ENCODE measurements at places on chromosomes 3 and 15.
A peak's percentile ranks its signal among the peaks of the same experiment; 100 is the strongest.

DNA sequence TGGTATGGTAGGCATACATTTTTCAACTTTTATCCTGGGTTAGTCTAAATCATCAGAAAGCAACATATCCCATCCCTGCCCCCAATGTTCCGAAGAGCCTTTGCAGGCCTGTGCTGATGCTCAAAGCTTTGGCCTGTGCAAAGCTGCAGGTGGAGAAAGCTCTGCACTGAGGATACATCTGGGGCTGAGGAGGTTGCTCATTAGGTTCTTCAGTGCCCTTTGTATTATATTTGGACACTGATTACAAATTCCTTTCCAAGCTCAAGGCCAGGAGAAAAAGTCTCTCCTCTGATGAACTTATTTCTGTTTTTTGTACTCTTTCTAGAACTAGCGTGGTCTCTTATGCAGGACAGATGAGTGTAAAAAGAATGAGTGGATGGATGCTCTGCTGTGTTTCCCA, 325.5 kb upstream of the LRRFIP2 start:
- DNase-seq: no peak

- DNase-seq: no peak
Observed at GRCh38 chr3:168216851-168217250, 121.1 kb upstream of the GOLIM4 start.

DNA sequence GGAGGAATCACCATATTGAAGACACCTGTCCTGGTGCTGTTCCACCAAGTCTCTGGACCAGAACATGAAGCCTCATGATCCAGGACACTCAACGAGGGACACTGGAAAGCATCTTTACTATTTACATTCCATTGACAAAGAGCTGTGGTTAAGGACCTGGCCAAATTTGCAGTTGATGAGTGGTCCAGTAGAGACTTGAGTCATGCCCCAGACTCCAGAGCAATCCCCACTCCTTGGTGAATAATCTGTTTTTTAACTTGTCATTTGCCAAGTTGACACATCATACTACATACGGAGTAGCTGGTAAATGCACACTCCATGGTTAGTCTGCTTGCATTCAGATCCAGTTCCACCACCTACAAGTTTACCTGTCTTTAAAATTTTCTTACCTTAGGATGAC, 1.2 kb upstream of the COL6A6 start:
- DNase-seq: no peak

- no peak for DNase-seq
Observed at GRCh38 chr3:105844704-105845103, 24.1 kb downstream of the CBLB start.

DNA sequence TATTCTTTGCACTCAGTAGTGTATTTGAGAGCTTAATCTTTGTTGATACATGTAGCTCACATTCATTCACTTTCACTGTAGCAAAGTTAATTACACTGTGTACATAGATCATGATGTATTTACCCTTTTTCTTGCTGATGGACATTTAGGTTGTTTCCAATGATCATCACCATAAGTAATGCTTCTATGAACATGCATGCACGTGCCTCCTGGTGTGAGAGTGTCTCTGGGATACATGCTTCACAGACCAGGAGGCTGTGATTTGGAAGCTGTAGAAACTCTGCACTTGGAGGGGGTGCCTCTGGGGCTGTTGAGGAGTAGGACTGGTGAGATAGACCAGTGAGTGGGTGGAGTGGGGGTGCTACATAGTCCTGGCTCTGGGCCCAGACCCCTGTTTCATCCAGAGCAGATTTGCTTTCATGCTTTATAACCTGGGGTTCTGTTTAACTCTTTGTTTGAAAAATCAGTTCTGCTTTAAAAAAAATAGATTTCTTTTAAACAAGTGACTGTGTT, 18.2 kb upstream of the SMAD3 start:
- DNase-seq: no peak

- DNase-seq: no peak
Observed at GRCh38 chr3:29693863-29694262, 413.0 kb downstream of the RBMS3 start.

DNA sequence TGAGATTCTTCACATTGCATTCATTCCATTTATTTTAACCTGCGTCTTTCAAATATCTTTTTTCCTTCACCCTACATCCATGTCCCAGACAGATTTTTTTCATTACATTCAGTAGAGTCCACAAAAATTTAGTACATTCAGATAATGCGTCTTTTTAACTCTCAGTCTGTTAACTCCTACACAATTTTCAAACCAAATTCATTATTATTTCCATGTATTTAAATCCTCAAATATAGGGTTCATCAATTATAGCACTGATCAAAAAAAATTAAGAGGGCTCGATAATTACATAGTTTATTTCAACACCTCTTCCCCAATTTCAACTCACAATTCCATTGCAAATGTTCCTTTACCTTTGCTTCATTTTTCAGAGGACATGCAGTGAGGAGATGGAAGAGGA, at the start of gene OR5H6:
Gene OR5H6, plus strand, starts transcription at position 301 of the 400 bp plus-strand sequence. Its CDS starts 89 bp downstream, at position 390.
- no peak for DNase-seq

- DNase-seq: no peak
Observed at GRCh38 chr15:71452893-71453292, 337.6 kb downstream of the THSD4 start.

- no peak for DNase-seq
Observed at GRCh38 chr3:44529927-44530326, 25.1 kb upstream of the ZKSCAN7 start.

DNA sequence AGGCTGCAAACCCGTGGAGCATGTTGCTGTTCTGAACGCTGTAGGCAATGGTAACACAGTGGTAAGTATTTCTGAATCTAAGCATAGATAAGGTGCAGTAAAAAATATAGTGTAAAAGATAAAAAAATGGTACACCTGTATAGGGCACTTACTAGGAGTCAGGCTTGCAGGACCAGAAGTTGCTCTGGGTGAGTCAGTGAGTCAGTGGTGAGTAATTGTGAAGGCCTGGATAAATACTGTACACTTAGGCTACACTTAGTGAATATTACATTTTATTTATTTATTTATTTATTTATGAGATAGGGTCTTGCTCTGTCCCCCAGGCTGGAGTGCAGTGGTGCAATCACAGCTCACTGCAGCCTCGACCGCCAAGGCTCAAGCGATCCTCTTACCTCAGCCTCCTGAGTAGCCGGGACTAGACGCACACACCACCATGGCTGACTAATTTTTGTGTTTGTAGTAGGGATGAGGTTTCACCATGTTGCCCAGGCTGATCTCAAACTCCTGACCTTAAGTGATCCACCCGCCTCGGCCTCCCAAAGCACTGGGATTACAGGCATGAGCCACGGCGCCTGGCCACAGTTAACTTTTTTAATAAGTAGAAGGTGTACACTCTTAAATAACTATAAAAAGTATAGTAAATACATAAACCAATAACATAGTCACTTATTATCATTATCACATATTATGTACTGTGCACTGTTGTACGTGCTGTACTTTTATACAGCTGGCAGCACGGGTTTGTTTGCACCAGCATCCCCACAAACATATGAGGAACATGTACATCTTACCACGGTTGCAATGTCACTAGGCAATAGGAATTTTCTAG, 155.1 kb downstream of the IGF1R start:
- no peak for DNase-seq

DNA sequence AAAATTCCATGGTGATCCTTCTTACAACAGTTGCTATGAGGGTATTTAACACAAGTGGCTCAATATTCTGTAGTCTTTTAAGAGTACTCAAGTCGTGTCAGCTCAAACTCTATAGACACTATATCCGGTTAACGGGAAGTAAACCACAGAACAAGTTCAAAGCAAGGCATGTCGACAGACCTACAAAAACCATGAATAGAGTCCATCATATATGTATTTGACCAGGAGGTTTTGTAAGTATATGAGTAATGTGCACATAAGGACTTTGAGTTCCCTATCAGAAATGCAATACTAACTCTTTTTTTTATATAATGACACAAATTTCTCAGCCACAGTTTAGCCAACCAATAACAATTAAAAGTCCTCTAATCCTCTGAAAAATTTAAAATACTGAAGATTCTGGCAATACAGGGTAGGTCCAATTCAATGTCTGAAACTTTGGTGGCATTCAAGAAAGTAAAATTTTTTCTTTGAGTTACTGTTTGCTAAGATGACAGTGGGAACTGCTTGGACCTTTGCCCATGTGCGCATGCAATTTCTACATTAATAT, 93.7 kb downstream of the NEK10 start:
- DNase-seq: no peak

GRCh38 chr15:39272901-39273300, 308.0 kb upstream of the THBS1 start:
- no peak for DNase-seq

- no peak for DNase-seq
Observed at GRCh38 chr3:182092662-182093262, 381.0 kb downstream of the SOX2 start.

- DNase-seq: no peak
Observed at GRCh38 chr15:40092979-40093869, 15.5 kb downstream of the BMF start.

DNA sequence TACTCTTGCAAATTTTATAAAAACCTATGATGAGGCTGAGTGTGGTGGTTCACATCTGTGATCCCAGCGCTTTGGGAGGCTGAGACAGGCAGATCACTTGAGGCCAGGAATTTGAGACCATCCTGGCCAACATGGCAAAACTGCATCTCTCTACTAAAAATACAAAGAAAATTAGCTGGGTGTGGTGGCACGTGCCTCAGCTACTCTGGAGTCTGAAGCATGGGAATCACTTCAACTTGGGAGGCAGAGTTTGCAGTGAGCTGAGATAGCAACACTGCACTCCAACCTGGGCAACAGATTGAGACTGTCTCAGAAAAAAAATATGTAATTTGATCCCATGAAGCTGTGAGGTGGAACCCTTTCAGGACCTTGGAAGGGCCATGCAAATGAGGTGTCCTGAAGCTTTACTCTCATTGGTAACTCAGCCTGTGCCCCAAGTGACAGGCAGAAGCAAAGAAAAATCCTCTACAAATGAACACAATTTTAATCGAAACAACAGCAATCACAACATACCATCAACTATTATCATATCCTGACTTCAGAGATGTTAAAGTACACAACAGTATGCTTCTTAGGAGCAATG, 84.6 kb upstream of the CDV3 start:
- DNase-seq: no peak

GRCh38 chr15:64731012-64731804, 44.2 kb downstream of the RBPMS2 start:
- peak; percentile 72 for DNase-seq

DNA sequence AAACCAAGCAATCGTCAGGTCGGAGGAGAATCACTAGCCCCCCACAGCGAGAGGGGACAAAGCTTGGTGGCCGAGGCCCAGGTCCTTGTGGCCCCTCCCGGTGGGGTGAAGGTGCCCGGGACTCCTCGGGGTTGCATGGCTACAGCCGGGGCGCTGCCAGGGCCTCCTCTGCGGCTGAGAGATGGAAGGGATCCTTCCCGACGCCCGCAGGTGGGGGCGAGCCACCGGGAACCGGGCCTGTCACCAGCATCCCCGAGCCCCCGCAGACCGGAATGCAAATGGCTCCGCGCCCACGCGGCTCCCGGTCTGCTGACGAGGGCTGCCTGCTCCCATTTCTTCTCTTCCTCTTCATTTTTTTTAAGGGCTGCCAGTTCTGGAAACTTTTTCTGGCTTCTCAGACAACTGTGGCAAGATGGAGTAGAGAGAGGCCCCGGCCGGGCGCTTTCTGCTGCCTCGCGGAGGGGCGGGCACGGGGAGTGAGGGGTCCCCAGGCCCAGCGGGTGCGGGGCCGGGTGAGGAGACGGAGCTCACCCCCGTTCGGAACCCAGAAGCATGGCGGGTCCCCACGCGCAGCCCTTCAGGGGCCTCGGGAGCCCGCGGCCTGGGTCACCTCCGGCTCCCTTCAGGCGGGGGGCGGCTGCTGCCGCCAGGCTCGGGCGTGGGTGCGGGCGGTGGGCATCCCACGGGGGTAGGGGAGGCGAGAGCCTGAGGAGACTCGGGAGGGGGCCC, 27.5 kb downstream of the MELTF start:
- DNase-seq: no peak

GRCh38 chr15:90266485-90266884, 1.0 kb downstream of the NGRN start:
- DNase-seq: no peak

DNA sequence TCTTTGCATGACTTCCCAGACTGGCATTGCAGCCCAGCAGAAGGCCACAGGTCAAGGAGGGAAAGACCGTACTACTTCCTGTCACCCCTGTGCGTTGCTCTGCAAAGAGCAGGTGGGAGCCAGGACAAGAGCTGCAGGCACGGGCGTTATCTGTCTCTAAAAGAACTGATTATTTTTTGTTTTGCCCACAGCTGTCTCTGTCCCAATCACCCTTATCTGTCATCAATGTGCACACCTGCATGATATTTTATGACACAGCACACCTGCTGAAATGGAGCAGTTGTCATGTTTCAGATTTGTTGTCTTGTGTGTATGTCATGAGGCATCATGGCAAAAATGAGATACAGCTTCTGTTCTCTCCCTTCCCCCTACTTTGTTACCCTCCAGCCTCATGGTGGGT, 58.8 kb downstream of the SLCO3A1 start:
- no peak for DNase-seq

GRCh38 chr3:184783319-184783718, 28.6 kb upstream of the VPS8 start:
- no peak for DNase-seq

DNA sequence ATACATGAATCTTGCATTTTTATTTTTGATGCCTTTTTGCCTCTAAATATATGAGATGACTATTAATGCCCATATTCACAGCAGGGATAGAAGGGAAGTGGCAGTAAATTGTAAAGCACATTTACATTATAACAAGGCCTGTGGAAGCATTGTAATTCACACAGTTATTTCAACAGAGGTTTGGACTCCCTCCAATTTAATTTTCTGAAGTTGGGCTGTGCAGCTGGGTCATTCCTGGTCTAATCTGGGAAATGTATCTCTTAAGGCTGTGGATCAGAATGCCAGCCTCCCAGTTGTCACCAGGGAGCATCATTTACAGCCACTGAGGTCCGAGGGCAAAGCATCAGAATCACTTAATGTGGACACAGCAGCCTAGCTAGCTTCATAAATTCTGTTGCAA, 434.5 kb downstream of the MFSD1 start:
- no peak for DNase-seq

DNA sequence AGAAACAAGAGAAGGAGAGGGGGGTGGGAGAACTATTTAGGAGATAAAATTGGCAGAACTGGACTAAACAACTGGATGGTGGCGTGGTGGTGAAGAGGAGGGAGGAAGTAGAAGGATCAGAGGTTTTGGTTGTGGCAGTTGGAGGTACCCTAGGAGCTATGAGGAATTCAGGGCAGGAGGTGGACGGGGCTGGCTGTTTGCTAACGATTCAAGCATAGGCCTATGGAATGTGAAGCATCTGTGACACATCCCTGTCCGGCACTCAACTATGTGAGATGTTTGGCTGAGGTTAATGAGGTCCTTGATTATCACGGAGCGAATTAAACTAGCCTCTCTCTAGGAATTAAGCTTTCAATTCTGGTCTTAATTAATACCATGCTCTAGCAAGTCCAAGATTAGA, 13.5 kb downstream of the TARS3 start:
- DNase-seq: no peak

GRCh38 chr3:45337839-45338470, 50.4 kb upstream of the LARS2 start:
- DNase-seq: no peak
